Suppressor macrophage treated with lipopolysaccharide for 4 hours (primary cell): ENCODE measurements at places on chromosomes 12 and 14.

DNA sequence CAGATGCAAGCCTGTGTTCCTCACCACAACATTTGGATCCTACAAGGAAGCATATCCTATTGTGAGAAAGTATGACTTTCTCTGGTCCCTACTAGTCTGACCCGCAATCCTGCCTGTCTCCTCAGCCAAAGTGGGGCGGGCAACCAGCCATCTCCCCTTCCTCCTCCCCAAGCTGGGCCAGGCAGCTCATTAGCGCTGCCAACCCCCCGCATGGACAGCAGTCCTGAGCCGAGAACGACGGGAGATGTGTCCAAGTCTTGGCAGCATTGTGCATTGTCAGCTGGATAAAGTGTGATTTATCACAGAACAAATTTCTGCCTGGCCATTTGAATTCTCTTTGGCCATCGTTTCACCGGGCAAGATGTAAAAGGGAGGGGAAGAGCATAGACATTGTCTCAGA lies 139.4 kb downstream of the SLC15A4 start:
- no peak for DNase-seq

- peak; percentile 41 for DNase-seq
These were observed 14.9 kb upstream of the TAC3 start for GRCh38 chr12:57031138-57031725.

DNA sequence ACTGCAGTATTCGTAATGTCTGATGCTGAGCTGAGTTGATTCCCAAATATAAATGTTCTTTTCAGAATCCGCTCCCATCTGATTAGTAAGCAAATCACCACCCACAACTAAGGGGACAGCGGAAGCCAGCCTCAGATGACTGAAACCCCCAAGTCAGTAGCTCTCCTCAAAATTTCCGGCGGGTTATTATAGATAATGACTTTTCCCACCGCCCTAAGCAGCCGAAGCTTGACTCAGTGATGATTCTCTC lies 469 bp upstream of the LRFN5 start:
- peak; percentile 44 for DNase-seq

DNA sequence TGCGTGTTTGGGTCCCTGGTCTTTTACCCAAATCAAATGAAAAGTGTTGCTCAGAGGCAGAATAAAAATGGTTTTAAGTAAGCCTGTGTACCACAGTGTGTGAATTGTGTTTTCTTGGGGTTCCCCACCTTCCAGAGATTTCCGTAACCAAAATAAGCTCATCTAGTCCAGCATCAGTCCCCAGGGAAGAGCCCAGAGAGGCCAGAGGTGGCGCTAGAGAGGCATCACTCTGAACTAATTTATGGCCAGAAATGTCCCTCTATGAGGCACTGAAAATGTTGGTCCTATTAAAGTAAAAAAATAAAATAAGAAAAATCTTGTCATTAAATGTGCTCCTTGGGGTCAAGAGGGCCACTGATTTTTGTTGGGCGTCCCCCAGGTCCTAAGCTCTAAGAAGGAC lies 24.9 kb upstream of the PRKAB1 start:
- DNase-seq: no peak

DNA sequence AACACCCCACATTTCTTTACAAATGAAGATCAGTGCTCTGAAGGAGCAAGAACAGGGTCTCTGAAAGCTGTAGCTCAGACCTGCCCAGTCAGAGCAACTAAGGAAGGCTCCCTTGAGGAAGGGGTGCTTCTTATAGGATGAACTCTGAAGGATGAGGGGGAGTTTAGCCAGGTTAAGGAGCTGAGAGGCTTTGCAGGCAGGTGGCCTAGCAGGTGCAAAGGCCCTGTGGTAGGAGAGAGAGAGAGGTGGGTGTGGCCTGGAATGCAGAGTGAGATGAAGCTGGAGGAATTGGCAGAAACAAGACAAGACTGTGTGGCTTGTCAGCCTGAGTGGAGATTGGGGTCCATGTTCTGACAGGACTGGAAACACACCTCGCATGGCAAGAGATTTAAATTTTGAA lies 20.5 kb upstream of the FAM222A start:
- no peak for DNase-seq

- DNase-seq: no peak
These were observed 152.3 kb downstream of the RAD51B start for GRCh38 chr14:67971627-67972625.

- DNase-seq: no peak
These were observed 473.0 kb downstream of the RAD51B start for GRCh38 chr14:68292441-68293215.

GRCh38 chr14:34043627-34044372 lies 92.9 kb upstream of the EGLN3 start:
- DNase-seq: no peak

- DNase-seq: no peak
These were observed 22.6 kb upstream of the TRAF3 start for GRCh38 chr14:102754370-102755262.

GRCh38 chr12:53300187-53300586 lies 692 bp downstream of the MYG1 start:
- peak; percentile 68 for DNase-seq

- DNase-seq: no peak
These were observed 66.6 kb upstream of the FAR2 start for GRCh38 chr12:29082522-29082921.

- DNase-seq: no peak
These were observed 5.7 kb downstream of the KRT73 start for GRCh38 chr12:52612431-52613383.

- peak; percentile 2 for DNase-seq
These were observed 34.2 kb upstream of the KTN1 start for GRCh38 chr14:55545779-55546178.

GRCh38 chr14:102221026-102221425 lies 81.3 kb downstream of the WDR20 start:
- no peak for DNase-seq

GRCh38 chr12:70180130-70180529 lies 63.1 kb upstream of the CNOT2 start:
- no peak for DNase-seq

DNA sequence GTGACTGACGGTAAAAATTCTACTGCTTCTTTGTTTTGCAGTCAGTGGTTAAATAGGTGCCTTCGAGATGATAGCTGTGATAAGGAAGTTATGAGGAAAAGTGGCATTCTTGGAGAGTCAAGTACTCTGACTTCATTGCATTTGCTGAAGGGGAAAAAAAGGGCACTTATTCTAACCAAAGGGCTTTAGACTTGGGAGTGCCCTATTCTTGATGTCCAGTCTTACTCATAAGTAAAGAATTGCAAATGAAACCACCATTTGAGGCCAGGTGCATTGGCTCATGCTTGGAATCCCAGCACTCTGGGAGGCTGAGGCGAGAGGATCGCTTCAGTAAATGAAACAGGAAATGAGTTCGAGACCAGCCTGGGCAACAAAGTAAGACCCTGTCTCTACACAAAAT lies 40.3 kb downstream of the BRAP start:
- no peak for DNase-seq

GRCh38 chr14:39430762-39431415 lies 1.3 kb downstream of the FBXO33 start:
- peak; percentile 21 for DNase-seq

DNA sequence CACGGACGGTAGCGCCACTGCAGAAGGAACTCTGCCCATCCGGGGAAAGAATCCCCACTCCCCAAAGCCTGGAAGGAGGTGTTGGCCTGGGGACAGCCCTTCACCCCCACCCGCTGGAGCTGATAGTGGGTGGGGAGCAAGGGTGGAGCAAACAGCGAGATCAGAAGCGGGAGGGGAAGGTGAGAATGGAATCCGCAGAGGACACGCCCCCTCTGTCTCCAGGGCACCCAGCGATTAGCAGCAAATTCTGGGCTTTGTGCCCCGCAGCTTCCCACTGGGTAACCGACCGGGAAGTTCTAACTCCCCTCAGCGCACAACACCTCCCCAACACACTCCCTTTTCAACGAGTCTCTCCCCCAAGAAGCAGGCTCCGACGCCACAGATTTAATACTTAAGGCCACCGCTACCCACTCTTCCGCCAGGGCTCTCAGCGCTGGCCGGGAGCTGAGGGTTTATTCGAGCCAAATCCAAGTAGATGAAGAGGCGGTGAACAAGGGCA lies 1.4 kb downstream of the SLC25A29 start:
- no peak for DNase-seq

DNA sequence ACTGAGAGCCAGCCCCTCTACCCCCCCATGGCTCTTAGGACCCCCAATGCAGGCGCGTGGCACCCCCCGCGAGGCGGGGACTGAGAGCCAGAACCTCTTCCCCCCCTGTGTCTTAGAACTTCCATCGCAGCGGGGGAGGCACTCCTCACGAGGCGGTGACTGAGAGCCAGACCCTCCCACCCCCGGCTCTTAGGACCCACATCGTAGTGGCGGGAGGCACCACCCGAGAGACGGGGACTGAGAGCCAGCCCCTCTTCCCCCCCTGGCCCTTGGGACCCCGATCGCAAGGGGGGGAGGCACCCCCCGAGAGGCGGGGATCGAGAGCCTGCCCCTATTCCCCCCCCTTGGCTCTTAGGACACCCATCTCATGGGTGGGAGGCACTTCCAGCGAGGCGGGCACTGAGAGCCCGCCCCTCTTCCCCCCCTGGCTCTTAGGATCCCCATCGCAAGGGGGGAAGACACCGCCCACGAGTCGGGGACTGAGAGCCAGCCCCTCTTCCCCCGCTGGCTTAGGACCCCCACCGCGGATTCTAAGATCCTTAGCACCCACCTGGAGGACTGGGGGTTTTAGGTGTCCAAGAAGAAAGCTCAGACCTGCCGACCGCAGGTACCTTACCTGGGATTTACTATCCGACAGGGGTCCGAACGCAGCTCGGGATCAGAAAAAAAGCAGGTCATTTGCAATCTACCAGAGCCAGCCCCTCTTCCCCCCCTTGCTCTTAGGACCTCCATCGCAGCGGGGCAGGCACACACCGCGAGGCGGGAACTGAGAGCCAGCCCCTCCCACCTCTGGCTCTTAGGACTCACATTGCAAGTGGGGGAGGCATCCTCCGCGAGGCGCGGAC lies 44.9 kb downstream of the DDX11 start:
- no peak for DNase-seq

- DNase-seq: no peak
These were observed 399.4 kb downstream of the C12orf75 start for GRCh38 chr12:105729926-105730325.

DNA sequence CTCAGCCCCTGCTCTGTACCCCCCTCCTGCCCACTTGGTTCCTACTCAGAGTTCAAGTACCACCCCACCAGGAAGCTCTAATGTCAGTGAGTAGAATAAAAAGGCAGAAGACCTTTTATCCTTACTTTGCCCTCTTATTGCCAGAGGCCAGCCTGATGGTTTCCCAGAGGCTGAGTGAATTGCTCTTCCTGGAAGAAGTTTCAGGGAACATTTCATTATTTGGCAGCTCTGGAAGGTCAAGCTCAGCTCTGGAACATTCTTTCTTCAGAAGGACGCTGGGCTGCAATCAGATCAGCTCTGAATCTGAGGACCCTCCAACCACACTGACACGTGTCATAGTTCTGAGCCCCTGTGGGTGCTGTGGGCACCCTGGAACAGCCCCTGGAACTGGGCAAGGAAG lies 188.9 kb downstream of the ETV6 start:
- peak; percentile 39 for DNase-seq

- no peak for DNase-seq
These were observed 35.1 kb downstream of the SNAPC1 start for GRCh38 chr14:61797309-61797708.

GRCh38 chr12:33587784-33588712 lies 148.4 kb upstream of the SYT10 start:
- DNase-seq: peak; percentile 61
